PC-3 (cell line): ENCODE measurements at places on chromosomes 4 and X. TPM values are rescaled to one million over a fixed set of nuclear protein-coding genes. Genes with fewer than 3 reads are reported as not detected.

- no peaks in the 10 kb centered on the region for H3K4me1 ChIP-seq
- H3K27me3 ChIP-seq = peaks cover 14% of the 10 kb centered on the region
- H3K36me3 ChIP-seq = no peaks in the 10 kb centered on the region
- no peak for DNase-seq
- no peak overlapping the region for H3K4me3 ChIP-seq
These were observed 4.2 kb downstream of the NKX1-1 start for GRCh38 chr4:1402021-1402515.

DNA sequence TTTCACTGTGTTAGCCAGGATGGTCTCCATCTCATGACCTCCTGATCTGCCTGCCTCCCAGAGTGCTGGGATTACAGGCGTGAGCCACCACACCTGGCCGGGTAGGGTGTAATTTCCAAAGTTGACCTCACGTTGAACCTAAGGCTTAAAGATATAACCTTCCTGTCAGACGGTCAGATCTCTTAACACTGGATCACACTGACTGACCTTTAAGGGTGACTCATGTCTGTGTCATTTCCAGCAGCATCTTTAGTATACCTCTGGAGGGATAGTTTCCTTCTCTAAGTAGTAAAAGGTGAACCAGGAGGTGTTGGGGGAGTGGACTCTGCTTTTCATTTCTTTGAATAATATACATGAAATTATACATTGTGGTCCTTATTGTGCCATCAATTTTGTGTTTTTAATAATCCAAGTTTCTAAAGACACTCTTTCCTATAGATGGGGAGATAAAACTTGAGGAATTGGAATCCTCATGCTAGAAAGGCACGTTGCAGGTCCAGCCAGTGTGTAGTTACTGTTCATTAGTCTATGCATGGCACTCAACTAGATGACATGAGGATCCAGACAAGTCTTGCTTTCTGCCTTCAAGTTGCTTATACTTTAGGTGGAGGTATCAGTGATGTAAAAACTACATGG is 45.7 kb downstream of the ARHGAP10 start:
- no peaks in the 10 kb centered on the region for H3K36me3 ChIP-seq
- H3K4me3 ChIP-seq = no peak overlapping the region
- DNase-seq = peak; percentile 60
- H3K4me1 ChIP-seq = peaks cover 33% of the 10 kb centered on the region
- no peak overlapping the region for H3K27ac ChIP-seq

The PDE6B gene
- not detected in 2 replicates for total RNA-seq

GRCh38 chr4:162706632-162707031 is 460.1 kb downstream of the NAF1 start:
- no peaks in the 10 kb centered on the region for H3K27me3 ChIP-seq
- no peak overlapping the region for H3K27ac ChIP-seq
- H3K36me3 ChIP-seq = no peaks in the 10 kb centered on the region
- H3K4me1 ChIP-seq = no peaks in the 10 kb centered on the region

DNA sequence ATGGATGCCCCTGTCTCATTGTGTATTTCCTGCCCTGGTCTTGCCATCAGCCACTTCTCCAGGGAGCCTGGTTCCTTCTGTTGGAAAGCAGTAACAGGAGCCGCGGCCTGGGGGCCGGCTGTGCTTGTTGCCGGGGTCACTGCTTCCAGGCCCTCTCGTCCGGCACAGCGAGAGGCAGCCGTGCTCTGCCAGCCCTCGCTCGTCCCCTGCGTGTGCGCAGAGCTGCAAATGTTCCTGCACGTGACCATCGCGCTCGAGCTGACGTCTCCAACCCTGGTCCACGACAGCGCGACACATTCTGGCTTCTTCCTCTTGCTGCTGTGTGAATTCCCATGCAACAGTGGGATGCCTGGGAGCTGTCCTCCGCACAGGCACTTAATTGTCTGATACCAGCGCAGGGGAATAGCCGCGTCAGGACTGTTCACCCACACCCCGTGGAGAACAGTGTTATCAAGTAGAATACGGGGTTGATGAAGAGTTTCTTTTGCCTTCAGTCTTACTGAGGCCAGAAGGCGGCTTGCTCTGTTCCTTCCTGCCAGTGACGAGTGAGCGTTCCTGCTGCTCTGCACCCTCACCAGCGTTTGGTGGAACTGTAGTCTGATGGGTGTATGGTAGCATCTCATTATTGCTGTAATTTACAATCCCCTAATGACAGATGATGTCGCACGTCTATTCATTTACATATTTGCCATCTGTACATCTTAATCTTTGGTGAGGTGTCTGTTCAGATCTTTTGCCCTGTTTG is 12.3 kb downstream of the PDE6B start:
- no peaks in the 10 kb centered on the region for H3K4me1 ChIP-seq
- no peak overlapping the region for H3K4me3 ChIP-seq

GRCh38 chr4:120771907-120772306 is 150.6 kb downstream of the PRDM5 start:
- H3K4me3 ChIP-seq = no peak overlapping the region
- H3K4me1 ChIP-seq = no peaks in the 10 kb centered on the region
- peak; percentile 3 for DNase-seq
- H3K27ac ChIP-seq = no peak overlapping the region

DNA sequence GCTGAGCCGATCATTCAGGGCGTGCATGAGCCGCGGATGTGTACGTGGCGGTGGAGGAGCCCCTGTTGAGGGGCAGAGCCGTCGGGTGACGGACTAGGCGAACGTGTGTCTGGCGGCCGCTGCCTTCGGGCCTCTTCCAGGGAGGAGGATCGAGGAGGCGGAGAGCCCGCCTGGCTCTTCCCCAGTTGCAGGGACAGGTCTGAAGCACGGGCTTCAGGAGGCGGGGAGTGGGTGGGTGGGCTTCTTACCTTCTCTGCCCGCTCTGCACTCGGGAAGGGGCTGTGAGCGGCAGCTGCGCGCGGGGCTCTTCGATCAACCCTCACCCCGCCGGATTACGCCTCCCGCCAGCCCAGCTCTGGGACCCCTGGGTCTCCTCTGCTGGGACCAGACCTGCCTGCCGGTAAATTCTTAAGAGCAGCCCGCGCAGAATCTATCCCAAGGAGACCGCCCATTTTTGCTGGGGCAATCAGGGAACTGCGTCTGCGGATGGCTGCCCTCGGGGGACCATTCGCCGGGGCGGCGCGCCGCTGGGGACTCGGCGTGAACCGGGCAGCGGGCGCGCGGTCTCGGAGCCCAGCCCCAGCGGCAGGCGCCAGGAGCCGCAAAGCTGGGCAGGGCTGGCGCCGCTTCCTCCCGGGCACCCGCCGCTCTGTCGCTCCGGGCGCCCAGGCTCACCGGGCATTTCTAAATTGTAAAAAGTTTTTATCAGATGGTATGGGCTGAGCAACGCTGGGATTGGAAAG is 4.9 kb downstream of the PLAC8 start:
- peak; percentile 33 for DNase-seq
- peak overlapping the region; percentile 77 for H3K4me3 ChIP-seq
- no peaks in the 10 kb centered on the region for H3K36me3 ChIP-seq

DNA sequence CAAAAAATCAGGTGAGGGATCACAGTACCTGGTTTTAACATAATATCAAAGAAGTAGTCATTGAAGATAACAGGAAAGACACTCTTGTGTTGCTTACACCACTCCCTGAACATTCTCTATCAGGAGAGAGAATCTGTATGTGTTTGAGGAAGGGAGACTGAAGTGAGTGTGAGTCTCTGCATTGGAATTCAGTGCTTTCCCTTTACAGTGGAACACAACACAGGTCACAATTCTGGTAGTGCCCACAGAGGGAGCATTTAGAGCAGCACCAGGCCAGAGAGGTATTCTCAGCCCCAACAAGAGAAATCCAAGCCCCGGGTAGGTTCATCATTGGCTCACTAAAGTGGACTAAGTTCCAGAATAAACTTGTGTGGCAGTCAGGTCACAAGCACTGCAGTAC is 64.7 kb upstream of the UBQLN2 start:
- peak; percentile 65 for DNase-seq
- H3K4me3 ChIP-seq = peak overlapping the region; percentile 17; the same call in 1 of the 2 replicates
- H3K27ac ChIP-seq = peak overlapping the region; percentile 91
- peaks cover 30% of the 10 kb centered on the region for H3K4me1 ChIP-seq

The PTCHD1 gene
- total RNA-seq = not detected in 2 replicates

- no peak for DNase-seq
- no peak overlapping the region for H3K27ac ChIP-seq
These were observed 183.8 kb downstream of the FBXO8 start for GRCh38 chr4:174099712-174100111.

GRCh38 chr4:70759126-70759525 is 37.4 kb downstream of the RUFY3 start:
- H3K4me3 ChIP-seq = no peak overlapping the region
- H3K4me1 ChIP-seq = no peaks in the 10 kb centered on the region
- H3K27me3 ChIP-seq = no peaks in the 10 kb centered on the region

GRCh38 chr4:105624530-105624929 is 72.1 kb downstream of the ARHGEF38 start:
- H3K36me3 ChIP-seq = no peaks in the 10 kb centered on the region
- no peaks in the 10 kb centered on the region for H3K27me3 ChIP-seq
- no peak overlapping the region for H3K27ac ChIP-seq
- no peak overlapping the region for H3K4me3 ChIP-seq
- H3K4me1 ChIP-seq = peaks cover 10% of the 10 kb centered on the region

DNA sequence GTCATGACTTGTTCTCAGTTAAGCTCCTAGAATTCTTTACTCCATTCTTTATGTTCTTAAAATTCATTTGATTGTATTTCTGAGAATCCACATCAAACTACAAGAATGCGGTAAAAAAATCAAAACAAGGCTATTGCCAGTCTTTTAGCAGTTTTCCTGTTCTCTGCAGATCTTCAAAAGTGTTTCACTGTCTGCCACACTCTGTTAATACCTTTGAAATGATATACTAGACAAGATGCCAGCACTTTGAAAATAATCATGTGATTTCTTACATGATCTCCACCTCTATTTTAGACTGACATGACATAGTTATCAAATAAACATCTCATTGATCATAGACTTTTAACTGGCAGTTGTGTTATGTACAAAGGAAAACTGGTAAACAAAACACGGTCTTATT is 30.1 kb upstream of the GPRIN3 start:
- H3K4me3 ChIP-seq = no peak overlapping the region
- H3K4me1 ChIP-seq = no peaks in the 10 kb centered on the region
- H3K27ac ChIP-seq = no peak overlapping the region
- no peak for DNase-seq
- no peaks in the 10 kb centered on the region for H3K36me3 ChIP-seq

The VCX3B gene
- 0.26 TPM in 1 of 2 replicates, not detected in the other for total RNA-seq

The UGT8 gene
- total RNA-seq = 1.8 and 3.4 TPM in 2 replicates

The DUX4 gene
- not detected in 2 replicates for total RNA-seq

The RNF128 gene
- not detected in 2 replicates for total RNA-seq

DNA sequence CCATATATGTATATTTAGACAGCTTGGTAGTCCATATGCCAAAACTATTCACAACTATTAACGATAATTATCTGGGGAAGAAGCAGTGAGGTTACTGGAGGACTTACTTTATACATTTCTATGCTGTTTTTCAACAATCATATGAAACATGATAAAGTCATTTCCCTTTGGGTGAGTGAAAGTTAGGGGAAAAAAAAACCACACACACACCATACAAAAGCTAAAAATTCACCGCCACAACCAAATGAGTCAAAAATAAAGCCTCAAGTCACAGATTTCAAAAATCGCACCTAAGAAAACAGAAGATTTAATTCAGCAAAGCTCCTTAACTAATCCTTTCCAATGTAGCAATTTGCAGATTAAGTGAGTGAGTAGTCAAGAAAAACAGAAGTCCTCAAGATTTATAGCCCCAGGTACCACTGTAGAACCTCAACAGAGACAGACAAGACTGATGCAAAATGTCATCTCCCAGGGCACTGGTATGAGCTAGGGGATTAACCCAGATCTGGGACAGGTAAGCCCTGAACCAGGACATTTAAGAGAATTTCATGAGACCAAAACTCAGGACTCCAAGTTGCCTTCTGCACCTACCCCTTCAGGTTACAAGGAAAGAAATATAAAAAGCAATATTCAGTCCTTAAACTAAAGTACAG is 35.1 kb downstream of the SYTL4 start:
- H3K4me3 ChIP-seq = no peak overlapping the region
- no peak for DNase-seq
- peaks cover 19% of the 10 kb centered on the region for H3K4me1 ChIP-seq
- peak overlapping the region; percentile 38 for H3K27ac ChIP-seq

DNA sequence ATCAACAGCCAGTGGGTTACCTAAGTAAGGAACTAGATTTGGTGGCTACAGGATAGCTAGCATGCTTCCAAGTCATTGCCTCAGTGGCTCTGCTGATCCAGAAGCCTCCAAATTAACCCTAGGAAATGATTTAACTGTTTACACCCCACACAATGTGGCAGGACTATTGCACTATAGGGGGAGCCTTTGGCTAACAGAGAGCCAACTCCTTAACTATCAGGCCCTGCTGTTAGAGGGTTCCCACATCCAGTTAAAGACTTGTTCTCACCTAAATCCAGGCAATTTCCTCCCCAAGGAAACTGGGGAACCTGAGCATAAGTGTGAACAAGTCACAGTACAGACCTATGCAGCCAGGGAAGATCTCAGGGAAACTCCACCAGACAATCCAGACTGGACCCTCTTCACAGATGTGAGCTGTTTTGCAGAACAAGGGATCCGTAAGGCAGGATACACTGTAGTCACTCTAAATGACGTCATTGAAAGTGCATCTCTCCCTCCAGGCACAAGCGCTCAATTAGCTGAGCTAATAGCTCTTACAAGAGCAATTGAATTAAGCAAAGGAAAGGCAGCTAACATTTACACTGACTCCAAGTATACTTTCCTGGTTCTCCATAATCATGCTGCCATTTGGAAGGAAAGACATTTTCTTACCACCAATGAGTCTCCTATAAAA is 185.3 kb upstream of the SPOCK3 start:
- H3K27me3 ChIP-seq = no peaks in the 10 kb centered on the region
- H3K4me1 ChIP-seq = no peaks in the 10 kb centered on the region
- no peak overlapping the region for H3K4me3 ChIP-seq
- no peak for DNase-seq
- H3K36me3 ChIP-seq = no peaks in the 10 kb centered on the region

- H3K36me3 ChIP-seq = no peaks in the 10 kb centered on the region
- H3K27ac ChIP-seq = peak overlapping the region; percentile 94
- H3K4me1 ChIP-seq = peaks cover 54% of the 10 kb centered on the region
- peak overlapping the region; percentile 89 for H3K4me3 ChIP-seq
These were observed 779 bp upstream of the DDX60L start for GRCh38 chr4:168480931-168481611.

The FRG2 gene
- 0.47 and 0.86 TPM in 2 replicates for total RNA-seq

The NUDT11 gene
- 2.4 and 2.8 TPM in 2 replicates for total RNA-seq

The PLP1 gene
- not detected in 2 replicates for total RNA-seq

DNA sequence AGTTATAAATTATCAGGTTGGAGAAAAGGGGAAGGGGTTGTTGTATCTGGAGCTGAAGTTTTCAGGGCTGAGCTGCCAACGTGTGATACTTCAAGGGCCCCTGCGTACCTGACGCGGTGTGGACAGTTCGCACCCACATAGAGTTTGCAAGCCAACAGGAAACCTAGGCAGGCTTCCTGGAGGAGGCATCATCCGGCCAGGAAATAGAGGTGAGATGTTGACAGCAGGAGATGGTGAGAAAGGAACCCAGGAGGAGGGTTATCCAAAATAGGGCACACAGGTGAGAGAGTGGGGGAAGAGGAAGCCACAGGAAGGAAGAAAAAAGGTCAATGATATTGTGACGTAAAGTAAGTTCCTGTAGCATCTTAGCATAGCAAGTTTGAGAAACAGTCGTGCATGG is 127.2 kb downstream of the DHRSX start:
- no peak overlapping the region for H3K4me3 ChIP-seq
- no peaks in the 10 kb centered on the region for H3K4me1 ChIP-seq
- DNase-seq = no peak
- H3K27me3 ChIP-seq = no peaks in the 10 kb centered on the region
- no peak overlapping the region for H3K27ac ChIP-seq

- no peak for DNase-seq
- no peak overlapping the region for H3K4me3 ChIP-seq
- H3K36me3 ChIP-seq = no peaks in the 10 kb centered on the region
- no peak overlapping the region for H3K27ac ChIP-seq
These were observed 230.4 kb upstream of the GALNT7 start for GRCh38 chr4:172938072-172938829.
